ENCODE measurements at places on chromosomes 2 and 18.

DNA sequence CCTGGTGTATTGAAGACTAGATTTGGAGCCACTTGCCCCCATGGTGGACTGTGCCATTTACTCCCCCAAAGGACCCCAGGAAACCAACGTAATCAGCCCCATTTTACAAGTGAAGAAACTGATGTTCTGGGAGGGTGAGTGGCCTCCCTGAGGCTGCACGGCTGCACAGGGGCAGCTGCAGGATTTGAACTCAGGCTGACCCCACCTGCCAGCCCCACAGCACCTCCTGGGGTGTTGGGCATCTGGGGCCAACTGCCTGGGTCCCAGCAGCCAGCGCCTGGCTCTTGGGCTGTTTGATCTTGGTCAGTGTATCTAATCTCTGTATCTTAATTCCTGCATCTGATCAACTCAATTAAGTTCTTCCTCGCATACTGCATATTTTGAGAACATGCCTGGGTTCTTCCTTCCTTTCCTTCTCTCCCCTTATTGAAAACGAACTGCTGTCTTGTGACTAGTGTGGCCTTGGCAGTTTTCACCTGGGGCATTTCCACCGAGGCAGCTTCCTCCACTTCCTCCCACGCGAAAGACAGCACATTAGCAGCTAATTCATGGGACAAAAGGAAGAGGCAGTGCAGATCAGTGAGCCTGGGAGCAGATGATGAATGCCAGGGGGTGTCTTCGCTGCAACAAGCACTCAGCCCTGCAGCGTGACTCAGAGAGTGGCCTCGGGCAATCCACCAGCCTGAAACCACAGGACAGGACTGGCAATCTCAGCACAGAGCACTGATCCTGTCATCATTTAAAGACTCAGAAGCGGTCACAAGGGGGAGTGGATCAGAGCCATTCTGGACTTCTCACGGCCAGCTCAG lies 184.1 kb upstream of the RAB12 start:
- no peak for DNase-seq

DNA sequence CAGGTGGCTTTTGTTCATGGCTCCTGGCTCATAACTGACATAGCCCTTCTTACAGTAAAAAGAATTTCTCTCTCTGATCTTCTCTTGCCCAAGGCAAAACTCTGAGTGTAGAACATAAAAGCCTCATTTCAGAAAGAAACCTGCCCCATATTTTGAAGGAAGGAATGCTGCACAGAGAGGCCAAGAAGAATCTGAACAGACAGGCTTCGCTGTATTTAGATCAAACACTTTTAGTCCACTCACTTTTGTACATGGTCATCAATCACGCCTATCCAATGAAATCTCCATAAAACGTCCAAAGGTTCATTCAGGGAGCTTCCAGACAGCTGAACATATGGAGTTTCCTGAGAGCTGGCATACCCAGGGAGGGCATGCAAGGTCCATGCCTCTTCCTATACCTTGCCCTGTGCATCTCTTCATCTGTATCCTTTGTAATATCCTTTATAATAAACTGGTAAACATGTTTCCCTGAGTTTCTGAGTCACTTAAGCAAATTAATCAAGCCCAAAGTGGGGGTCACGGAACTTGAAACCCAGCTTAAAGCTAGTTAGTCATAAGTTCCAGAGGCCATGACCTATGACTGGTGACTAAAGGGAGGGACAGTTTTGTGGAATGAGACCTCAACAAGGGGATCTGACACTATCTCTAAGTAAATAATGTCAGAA lies 62.5 kb upstream of the TMEM247 start:
- no peak for DNase-seq

DNA sequence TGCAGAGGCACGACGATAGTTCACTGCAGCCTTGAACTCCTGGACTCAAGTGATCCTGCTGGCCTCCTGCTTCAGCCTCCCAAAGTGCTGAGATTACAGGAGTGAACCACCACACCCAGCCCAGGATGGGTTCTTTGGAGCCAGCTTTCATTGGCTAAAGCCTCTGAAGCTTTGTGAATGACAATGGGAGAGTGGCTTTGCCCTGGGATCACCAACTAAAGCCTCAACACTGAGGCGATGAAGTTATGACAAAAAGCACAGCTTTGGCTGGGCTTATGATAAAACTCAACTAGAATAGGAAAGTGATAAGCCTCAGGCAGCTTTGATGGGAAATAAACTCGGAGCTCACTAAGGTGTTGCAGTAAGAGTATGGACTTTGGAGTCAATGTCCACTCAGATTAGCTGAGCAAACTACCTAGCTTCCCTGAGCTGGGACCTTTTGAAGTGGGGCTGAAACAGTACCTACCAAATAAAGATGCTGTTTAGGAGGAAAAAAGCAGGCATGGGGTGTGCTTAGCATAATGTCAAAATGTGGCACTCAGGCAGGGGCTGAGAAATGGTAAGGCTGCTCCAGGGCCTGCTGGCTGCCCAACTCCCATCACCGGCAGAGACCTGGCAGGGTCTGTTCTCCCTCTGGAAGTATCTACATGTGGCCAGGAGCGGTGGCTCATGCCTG lies 4.3 kb downstream of the TMEM127 start:
- DNase-seq, result no peak

- no peak for DNase-seq
Observed at GRCh38 chr2:196201229-196202009, 30.0 kb upstream of the STK17B start.

GRCh38 chr2:176158855-176159662 lies 2.0 kb downstream of the HOXD3 start:
- DNase-seq, result no peak

DNA sequence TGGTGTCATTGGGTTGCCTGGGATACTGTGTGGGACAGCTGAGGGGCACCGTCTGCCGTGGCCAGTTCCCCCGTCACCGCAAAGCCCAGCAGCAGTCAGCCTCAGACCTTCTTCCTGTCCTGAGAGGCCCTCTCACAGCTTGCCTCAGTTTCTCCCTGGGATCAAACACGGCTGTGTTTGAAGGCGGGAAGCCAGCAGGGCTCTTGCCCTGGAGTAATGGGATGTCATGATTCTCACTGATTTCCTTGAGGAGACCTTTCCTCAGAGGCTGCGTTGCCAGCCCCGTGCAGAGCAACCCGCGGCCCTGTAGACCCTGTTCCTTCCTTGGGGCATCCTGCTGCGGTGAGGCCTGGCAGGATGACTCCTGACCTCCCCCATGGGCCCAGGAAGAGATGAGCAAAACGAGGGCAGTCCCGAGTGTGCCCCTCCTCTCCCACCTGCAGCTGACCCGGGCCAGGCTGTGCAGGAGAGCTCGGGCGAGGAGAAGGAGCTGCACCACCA lies 13.9 kb upstream of the NFATC1 start:
- DNase-seq, result no peak

DNA sequence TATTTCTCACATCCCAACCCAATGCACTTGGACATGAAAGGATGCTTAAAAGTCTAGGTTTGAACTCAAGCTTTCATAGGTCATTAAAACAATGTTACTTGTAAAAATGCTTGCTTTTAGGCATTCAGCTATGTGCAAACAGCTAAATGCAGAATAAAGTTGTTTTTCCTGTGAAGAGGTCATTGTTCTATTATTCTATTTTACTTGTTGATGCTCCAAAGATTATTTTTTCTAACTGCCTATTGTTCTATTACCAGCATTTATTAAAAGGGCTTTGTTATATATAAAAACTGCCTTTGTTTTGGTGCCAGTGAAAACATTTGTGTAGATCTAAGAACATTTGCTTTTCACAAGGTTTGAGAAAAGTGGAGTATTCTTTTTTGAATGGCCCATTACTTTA lies 49.4 kb downstream of the TMEM178A start:
- no peak for DNase-seq

DNA sequence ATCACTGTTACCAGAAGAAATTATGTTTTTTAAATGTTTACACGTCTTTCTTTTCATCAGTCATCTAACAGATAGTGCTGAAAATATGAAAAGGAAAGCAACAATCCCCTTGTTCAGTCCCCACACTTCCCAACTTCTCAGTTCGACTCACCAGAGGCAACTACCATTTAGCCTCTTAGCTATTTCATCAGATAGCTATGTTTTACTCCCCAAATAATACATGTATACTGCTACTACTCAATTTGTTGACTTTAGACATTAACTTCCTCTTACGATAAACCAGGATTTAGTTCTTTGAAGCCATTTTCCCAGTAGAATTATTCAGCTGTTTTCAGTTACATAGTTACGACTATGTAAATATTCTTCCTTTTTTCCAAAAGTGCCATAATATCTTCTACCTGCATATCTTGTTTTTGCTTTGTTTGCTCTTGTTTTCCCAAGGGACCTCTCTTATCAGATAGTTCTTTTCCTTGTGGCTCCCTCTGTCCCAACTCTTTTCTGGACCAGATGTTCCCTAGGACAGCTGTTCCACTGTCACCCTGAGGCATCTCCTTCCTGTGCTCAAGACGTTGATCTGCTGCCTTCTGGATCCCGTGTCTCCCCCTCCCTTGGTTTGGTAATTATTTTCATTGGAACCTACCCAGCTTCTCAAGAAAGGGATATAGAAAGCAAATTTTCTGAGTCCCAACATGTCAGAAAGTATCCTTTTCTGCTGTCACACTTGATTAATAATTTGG lies 289.3 kb upstream of the TANK start:
- DNase-seq, result no peak

DNA sequence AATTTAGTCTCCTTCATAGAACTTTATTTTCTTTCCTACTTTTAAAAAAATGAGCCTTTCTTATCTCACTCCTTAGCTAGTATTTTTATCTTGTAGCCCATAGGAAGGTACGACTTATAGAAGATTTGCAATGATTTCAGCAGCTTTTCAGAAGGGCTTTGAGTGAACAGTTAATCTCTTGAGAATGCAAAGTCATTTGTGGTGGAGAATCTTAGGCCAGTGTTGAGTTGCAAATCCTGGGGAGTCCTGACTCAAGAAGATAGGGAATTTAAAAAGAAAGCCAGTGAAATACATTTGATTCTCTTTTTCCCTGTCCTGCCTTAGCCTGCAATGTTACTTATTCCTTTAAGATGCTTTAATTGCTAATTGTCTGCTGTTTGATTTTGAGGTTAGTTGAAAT lies 33.6 kb downstream of the LYPD6 start:
- DNase-seq, result no peak

DNA sequence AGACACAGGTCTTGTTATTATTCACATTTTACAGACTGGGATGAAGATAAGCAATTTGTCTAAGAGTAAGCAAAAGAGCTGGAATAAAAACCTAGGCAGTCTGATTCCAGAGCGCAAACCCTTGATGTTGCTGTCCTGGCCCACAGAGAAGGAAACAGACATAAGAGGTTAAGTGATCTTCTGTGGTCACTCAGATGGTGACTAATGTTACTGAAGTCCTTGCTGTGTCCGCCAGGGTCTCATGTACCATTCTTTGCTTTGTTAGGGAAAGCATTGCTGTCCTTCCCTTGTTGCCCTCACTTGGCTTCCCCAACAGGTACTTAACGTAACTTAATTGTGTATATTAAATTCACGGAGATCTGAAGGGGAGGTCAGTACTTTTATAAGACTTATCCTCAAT lies 14.9 kb upstream of the FAP start:
- no peak for DNase-seq

DNA sequence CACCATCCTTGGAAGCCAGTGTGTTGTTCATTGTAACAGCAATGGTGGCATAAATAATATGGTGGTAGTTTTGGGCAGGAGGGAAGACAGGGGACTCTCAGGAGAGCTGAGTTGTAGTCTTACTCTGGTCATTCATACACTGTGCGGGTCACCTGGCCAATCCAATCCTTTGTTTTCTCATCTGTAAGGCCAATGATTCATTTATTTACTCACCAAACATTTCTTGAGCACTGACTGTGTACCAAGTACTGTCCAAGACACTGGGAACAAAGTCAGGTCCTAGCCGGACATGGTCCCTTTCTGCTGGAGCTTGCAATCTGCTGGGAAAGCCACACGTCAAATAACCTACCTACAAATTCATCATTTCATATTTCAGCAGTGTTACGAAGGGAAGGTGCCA lies 302.7 kb downstream of the CYP26B1 start:
- no peak for DNase-seq

- no peak for DNase-seq
Observed at GRCh38 chr2:95240091-95240490, 32.8 kb downstream of the ZNF892 start.

- DNase-seq, result no peak
Observed at GRCh38 chr18:21897811-21898210, 157.2 kb downstream of the MIB1 start.

All from cerebellar nuclear complex (tissue), 1 donor.